ENCODE measurements at places on chromosomes 3 and 15.
A peak's percentile ranks its signal among the peaks of the same experiment; 100 is the strongest.

GRCh38 chr3:179861953-179862352 lies 174.8 kb downstream of the PEX5L start:
- DNase-seq = no peak

GRCh38 chr3:104582092-104582491 lies 784.6 kb upstream of the ALCAM start:
- DNase-seq = no peak

DNA sequence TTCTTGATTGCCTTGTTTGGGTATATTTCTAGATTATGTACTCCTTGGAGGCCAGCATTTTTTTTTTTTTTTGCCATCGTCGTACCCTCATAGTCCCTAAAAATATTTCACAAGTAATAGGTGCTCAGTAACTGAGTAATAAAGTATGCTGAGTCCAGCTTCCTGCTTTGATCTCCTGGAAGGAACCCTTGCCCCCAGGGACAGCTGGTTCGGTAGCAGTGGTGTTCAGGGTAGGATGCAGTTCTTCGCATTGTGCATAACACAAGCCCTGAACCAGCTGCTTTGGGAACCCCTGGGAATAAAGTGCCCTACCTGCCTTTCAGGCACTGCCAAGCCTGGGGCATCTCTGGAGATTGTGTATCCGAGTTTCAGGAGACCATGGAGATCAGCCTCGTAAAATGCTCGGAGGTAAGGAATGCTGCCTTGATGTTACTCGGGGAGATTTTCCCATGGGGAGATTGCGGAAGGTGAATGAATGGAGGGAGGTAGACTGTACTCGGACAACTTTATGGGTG lies 7.6 kb downstream of the MYZAP start:
- DNase-seq = no peak

DNA sequence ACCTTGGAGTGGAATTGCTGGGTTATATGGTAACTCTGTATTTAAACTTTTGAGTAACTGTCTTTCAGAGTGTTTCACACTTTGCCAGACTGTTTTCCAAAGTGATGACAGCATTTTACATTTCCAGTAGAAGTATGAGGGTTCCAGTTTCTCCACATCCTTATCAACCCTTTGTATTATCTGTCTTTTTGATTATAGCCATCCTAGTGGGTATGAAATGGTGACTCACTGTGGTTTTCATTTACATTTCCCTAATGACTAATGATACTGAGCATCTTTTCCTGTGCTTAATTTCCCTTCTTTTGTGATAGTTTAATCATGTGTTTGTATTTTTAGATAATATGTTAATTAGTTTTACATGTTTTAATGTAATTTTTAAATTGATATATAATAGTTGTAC lies 138.1 kb upstream of the DAZL start:
- DNase-seq = no peak

GRCh38 chr3:142929109-142929508 lies 34.4 kb downstream of the PAQR9 start:
- DNase-seq = no peak

GRCh38 chr15:26667222-26667988 lies 105.5 kb downstream of the GABRB3 start:
- peak; percentile 8 for DNase-seq

- DNase-seq = no peak
Observed at GRCh38 chr15:84766461-84767035, 18.2 kb downstream of the ZNF592 start.

DNA sequence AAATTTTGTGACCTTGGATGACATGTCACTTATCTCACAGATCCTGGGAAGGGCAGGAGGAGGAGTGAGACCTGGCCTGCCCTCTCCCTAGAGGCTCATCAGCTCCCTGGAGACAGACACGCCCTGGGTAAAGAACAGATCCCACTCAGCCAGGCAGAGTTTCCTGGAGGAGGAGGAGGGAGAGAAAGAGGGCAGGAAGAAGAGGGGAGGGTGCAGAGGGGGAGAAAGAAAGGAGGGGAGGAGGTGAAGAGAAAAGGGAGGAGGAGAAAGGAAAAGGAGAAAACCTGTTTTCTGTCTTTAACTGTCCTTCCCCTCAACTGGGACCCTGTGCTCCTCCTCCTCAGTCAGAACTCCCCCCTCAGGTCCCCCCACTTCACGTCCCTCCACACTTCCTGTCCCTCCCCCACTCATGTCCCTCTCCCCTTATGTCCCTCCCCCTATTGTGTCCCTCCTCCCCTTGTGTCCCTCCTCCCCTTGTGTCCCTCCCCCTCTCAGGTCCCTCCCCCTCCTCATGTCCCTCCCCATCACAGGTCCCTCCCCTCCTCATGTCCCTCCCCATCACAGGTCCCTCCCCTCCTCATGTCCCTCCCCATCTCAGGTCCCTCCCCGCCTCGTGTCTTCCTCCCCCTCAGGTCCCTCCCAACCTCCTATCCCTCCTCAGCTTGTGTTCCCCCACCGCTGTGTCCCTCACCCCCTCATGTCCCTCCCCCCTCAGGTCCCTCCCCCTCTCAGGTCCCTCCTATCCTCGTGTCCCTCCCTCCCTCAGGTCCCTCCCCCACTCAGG lies 52.3 kb upstream of the CGNL1 start:
- no peak for DNase-seq

DNA sequence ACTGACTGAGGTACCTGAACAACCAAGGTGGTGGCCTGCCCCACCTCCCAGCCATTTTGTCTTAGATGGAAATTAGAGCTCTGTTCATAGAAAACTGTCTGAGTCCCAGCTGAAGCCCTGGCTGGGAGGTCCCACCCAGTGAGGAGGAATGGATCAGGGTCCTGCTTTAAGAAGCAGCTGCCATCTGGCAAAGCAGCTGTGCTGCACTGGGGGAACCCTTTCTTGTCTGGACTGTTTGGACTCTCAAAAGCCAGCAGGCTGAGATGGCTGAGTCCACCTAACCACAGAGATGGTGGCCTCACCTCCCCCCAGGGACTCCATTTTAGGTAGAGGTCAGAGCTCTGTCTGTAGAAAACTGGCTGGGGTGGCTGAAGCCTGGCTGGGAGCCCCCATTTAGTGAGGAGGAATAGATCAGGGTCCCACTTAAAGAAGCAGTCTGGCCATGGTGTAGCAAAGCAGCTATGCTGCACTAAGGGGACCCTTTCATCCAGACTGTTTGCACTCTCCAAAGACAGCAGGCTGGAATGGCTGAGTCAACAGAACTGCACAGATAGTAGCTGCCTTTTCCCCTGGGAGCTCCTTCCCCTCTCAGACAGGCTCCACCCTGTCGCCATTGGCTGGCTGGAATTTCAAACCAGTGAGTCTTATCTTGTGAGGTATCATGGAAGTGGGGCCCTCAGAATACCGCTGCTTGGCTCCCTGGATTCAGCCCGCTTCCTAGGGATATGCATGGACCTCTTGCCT lies 116.9 kb downstream of the EPHA6 start:
- DNase-seq = no peak

- DNase-seq = no peak
Observed at GRCh38 chr3:98968824-98969223, 67.3 kb upstream of the DCBLD2 start.

DNA sequence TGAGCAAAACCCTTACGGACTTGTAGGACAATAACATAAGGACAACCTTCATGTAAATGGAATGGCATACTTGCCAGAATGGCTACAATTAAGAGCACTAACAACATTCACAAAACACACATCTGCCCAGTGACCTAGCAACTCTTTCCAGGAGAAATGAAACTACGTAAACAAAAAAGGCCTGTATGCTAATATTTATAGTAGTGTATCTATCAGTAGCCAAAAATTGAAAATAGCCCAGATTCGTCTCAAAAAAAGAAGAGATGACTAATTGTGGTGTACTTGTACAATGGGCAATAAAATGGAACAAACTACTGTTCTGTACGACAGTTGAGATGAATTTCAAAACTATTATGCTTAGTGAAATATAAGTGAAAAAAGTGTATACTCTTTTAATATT lies 38.4 kb downstream of the CMC1 start:
- DNase-seq = no peak

DNA sequence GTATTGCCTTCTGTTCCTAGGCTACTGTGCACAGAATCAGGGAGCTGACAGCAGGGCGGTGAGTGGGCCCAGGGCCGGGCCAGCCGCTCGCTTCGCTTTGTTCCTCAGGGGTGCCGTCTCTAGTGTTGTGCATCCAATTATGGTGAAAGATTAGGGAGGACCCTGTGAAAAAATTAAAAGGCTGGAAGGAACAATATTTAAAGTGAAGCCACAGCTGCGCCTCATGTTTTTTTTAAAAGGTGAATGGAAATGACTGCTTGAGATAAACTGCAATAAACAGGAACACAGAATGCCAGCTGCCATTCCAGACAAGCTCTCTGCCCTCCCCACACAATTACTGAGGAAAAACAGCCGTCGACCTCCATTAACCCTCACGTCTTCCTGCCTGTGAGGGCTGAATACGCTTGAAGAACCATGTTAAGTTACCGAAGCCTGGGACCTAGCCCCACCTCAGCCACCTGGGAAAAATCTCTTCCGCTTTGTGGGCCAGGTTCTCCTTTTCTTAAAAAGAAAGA lies 132.0 kb upstream of the IL12A start:
- no peak for DNase-seq

DNA sequence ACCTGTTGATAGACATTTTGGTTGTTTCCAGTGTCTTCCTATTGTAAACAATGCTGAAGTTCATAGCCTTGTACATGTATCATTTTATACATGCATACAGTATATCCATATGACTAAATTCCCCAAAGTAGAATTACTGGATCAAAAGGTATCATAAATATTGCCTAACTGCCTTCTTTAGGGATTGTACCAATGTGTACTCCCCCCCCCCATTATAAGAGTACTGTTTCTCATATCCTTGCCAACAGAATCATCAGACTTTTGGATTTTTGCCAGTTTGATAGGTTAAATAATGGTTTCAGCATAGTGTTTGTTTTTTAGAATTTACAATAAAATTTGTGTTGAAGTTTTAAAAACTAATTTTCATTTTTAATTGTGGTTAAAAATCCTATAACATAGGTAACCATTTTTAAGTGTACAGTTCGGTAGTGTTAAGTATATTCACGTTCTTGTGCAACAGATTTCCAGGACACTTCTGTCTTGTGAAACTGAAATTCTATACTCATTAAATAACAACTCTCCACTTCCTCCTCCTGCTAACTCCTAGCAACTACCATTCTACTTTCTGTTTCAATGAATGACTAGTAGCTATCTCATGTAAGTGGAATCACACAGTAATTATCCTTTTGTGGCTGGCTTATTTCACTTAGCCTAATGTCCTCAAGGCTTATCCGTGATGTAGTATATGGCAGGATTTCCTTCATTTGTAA lies 30.8 kb upstream of the MAP3K13 start:
- peak; percentile 26 for DNase-seq

- no peak for DNase-seq
Observed at GRCh38 chr15:100433304-100433703, 91.5 kb upstream of the ADAMTS17 start.

GRCh38 chr15:77075528-77075927 lies 4.6 kb upstream of the TSPAN3 start:
- DNase-seq = peak; percentile 57

- no peak for DNase-seq
Observed at GRCh38 chr15:62241135-62241770, 76.2 kb upstream of the C2CD4B start.

DNA sequence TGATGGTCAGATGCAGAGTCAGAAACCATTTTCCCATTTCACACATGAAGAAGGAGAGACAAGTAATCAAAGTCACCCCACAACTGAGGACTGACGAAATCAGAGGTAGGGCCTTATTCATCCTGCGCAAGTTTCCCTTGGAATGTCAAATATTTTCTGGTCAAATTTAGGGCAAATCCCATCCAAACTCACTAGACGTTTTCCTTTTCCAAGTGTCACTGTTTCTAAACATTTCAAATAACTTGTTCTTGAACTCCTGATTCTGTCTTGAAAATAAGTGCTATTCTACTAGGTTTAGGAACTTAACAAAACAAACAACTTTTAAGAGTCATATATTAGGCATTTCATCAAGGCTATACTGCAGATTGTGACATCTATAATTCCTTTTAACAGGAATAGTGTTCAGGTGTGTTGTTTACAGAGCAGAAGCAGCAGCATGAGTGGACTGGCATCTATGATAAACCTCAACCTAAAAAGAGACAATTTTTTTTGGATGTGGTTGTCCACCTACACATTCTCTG lies 40.7 kb downstream of the SUMF1 start:
- no peak for DNase-seq

DNA sequence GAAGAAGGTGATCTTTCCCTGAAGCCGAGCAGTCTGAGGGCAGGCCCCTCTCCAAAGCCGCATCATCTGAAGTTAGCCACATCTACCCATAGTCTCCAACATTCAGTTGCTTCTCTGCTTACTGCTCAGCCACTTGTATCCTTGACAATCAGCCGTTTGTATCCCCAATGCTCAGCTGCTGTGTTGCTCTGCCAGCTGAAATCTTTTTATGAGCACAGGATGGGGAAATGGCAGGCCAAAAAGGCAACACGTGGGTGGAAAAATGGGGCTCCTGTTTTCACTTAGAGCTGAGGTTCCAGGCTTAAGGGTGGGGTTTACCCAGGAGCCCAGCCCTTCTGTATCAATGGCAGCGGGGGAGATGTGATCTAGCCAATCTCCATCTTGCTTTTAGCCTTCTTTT lies 36.3 kb downstream of the METTL6 start:
- DNase-seq = no peak

- DNase-seq = no peak
Observed at GRCh38 chr15:40852529-40852928, 8.7 kb downstream of the SPINT1 start.

DNA sequence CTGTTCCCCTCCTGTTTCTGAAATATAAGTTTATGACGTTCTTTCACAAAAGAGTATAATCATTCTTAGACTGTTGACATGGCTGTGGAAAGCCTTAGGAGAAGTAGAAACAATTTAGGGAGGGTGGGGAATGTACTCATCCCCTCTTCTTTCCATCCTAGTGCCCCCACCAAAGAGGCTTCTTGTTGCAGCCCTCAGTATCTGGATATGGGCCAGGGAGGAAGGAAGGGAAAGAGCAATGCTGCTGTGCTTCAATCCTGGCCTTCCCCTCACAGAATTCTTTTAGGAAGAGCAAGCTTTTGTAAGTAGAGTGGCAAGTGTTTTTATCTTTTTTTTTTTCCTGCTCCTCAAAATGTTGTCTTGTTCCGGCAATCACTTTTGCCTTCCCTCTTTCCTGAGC lies 1.7 kb downstream of the INAFM2 start:
- no peak for DNase-seq

- DNase-seq = no peak
Observed at GRCh38 chr15:100208921-100209603, 132.7 kb downstream of the ADAMTS17 start.

- DNase-seq = no peak
Observed at GRCh38 chr15:78170848-78171773, 21.9 kb downstream of the IDH3A start.

DNA sequence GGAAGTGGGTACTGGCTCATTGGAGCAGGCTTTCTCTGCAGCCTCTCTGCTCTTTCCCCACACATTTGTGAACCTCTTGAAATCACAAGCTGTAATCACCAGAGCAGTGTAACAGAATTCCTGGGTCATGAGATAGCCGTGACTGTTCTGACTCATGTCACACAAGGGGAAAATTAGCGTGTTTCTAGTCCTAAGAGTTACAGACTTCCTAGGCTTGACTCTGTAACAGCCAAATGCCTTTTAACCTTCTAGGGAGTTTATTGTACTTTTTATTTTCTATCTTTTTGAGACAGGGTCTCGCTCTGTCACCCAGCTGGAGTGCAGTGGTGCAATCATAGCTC lies 54.7 kb upstream of the TRAK1 start:
- DNase-seq = no peak

GRCh38 chr3:178492491-178492890 lies 43.7 kb upstream of the KCNMB2 start:
- no peak for DNase-seq

- no peak for DNase-seq
Observed at GRCh38 chr15:92885224-92886041, 14.7 kb upstream of the CHD2 start.

GRCh38 chr3:179967622-179968021 lies 69.1 kb downstream of the PEX5L start:
- DNase-seq = no peak

- DNase-seq = no peak
Observed at GRCh38 chr3:66480666-66481065, 20.2 kb downstream of the LRIG1 start.

Measured in globus pallidus (tissue), 1 donor.